ENCODE measurements at places on chromosomes 7 and 10. TPM values are rescaled to one million over a fixed set of nuclear protein-coding genes. Genes with fewer than 3 reads are reported as not detected.

DNA sequence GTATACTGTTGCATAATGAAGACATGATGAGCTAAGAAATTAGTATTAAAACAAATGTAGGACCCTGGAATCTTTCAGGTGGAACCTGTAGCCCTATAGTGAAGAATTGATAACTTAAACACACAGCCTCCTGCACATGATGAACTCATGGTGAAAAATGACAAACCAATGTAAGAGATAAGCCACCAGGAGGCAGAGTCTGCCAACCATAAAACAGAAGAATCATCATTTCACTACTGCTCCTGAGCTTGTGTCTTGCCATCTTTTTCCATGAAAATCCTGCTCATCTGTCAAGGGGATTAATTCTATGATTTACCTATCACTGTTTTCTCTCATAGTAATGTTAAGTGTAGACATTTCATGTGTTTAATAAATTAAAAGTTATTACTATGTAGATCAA, 363.9 kb downstream of the MALRD1 start:
- no peak overlapping the region for H3K27ac ChIP-seq
- no peaks in the 10 kb centered on the region for H3K27me3 ChIP-seq
- no peak overlapping the region for H3K4me3 ChIP-seq
- no peak for DNase-seq
- H3K4me1 ChIP-seq = no peaks in the 10 kb centered on the region

- H3K27me3 ChIP-seq = no peaks in the 10 kb centered on the region
- H3K4me1 ChIP-seq = peaks cover 16% of the 10 kb centered on the region
- H3K4me3 ChIP-seq = no peak overlapping the region
These were observed 1.5 kb downstream of the USP54 start for GRCh38 chr10:73589563-73590126.

The POLR3A gene
- 25.2 TPM for total RNA-seq

DNA sequence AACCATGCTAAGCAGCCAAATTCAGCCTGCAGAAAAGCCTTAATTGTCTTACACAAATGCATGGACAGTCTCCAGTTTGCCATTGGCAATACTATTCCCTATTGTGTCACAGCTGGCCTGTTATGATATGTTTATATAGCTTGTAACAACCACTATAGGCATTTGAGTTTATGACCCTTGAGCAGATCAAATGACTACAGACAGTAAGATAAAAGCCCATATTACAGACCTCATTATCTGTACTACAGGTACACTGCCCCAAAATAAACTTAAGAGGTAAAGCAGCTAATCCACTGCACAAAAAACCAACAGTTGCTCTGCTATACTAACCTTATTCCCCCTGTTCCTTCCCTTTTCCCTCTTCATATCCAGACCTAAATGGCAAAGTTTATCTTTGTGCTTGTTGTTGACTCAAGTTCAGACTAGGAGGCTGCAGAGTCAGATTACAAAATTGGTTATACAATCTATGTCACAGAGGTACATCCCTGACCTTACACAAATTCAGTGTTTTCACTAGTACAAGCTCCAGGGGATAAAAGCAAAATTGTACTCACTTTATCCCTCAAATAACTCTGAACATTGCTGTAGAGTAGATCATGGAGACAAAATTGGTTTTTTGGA, 218.4 kb downstream of the GRM8 start:
- H3K27ac ChIP-seq = no peak overlapping the region
- no peak overlapping the region for H3K4me3 ChIP-seq
- no peaks in the 10 kb centered on the region for H3K4me1 ChIP-seq

The ADRB1 gene
- 0.14 TPM for total RNA-seq
